ENCODE measurements at places on chromosomes 16 and 17.

- peak; percentile 18 for DNase-seq
Measured at GRCh38 chr17:80919331-80920311, 72.0 kb upstream of the CHMP6 start.

DNA sequence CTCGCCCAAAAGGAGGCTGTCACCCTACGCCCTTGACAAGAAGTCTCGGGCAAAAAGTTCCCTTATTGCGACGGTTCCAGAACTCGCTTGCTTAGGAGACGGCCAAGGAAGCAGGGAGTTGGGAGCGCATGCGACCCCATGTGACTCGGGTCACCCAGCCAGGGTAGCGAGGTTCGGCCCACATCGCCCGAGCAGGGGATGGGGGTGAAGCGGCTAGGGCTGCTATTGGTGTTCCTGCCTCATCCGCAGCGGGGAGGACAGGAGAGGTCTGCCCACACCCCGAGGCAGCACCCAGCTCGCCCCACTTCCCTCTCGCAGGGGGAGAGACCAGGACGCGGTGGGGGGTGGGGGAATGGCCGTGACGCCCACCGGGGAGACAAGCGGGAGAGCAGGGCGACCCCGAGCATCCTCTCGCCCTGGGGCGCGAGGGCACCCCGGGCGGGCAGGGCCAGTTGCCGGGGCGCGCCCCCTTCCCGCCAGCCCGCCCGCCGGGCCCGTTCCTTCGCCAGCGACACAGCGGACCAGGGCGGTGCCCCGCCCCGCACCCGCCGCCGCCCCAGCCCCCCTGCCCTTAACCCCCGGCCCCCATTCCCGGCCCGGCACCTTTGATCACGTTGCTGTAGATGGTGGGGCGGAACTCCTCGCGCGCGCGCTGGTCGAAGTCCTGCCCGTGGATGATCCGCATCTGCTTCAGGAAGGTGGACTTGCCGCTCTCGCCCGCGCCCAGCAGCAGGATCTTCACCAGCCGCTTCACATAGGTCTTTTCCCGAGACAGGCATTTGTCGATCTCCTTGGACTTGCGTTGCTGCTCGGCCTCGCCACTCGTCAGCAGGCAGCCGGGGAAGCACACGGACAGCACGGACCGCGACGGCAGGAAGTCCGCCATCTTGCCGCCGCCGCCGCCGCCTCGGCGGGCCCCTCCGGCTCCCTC, 567 bp downstream of the GNA13 start:
- peak; percentile 30 for DNase-seq

DNA sequence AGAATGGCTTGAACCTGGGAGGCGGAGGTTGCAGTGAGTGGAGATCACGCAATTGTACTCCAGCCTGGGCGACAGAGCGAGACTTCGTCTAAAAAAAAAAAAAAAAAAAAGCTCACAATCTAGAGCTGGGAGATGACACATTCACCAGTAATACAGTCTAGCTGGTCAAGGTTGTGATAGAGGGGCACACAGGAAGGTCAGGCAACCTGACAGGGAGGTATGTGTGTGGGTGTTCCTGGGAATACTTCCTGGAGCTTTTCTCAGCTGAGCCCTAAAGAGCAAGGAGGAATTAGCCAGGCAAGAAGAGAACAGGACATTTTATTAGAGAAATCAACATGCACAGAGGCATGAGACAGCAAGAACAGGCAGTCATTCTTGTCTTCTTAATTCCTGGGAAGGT, 216.7 kb downstream of the SHISA9 start:
- no peak for DNase-seq

DNA sequence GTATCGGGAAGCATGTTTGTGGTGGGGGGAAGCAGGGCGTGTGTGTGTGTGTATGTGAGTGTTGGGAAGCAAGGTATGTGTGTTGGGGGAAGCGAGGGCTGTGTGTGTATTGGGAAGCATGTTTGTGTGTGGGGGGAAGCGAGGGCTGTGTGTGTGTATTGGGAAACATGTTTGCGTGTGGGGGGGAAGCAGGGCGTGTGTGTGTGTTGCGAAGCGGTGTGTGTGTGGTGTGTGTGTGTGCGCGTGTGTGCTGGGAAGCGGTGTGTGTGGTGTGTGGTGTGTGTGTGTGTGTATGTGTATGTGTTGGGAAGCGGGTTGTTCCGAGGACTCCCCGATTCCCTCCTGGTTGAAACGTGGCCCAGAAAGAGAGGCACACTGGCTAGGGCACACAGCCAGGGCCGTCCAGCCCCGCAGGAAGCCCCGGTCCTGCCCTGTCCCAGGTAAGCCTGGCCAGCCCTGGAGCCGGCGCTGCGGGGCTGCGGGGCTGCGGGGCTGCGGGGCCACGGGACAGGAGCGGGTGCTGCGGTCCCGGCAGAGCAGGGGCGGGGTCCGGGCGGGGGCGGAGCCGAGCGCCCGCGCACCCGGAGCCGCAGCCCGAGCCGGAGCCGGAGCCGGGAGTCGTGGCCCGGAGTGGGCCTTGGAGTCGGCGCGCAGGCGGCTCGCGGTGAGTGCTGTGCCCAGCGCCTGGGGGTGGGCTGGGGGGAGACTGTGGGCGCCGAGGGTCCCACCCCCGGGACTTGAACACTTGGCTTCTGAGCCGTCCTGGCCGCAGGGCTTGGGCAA, at the start of gene NOD2:
Gene NOD2 (plus strand): TSS at position 608 of the 783 bp plus-strand sequence. CDS start 5,890 bp downstream, outside the sequence.
- DNase-seq = no peak

DNA sequence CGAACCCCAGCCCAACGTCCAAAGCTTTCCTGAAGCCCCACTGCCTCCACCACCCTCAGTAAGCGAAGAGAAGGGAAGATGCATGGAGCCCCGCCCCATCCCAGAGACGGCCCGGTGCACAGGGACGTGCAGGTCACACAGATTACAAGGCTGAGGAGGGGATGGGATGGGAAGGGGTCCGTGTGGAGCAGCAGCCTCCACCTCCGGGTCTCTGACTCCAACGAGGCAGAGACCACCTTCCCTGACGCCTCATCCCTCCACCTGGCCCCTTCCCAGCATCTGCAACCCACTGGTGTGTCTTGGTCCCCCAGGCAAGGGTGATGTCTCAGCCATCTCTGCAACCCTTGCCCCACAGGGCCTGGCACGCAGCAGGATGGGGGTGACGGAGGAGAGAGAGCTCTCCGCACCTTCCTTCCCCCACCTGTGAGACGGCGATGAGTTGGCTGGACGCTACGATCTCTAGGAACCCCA, 58.5 kb downstream of the TBC1D16 start:
- DNase-seq = no peak

GRCh38 chr17:64399071-64399766, 8.6 kb upstream of the PECAM1 start:
- no peak for DNase-seq

DNA sequence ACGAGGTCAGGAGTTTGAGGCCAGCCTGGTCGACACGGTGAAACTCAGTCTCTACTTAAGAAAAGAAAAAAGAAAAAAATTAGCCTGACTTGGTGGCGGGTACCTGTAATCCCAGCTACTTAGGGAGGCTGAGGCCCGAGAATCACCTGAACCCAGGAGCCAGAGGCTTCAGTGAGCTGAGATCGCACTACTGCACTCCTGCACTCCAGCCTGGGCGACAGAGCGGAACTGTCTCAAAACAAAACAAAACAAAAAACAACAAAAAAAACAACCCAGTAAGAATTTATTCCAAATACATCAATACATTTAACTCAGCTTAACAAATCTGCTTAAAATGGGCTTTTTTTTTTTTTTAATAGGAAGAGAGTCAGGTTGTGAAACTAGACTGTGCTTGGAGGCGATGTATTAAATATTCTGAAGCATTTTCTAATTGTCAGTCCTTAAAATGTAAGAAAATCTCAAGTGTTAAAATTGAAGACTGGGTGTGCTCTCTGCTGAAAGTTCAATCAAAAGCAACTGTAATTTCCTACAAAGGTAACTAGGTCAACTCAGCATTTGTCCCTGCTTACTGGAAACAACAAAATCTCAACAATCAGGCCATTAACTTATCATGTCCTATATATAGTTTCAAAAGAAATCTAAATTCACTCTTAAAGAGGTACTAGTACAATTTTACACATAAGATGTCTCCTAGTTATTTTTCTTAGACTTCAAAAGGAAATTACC, 23.2 kb downstream of the KANSL1 start:
- no peak for DNase-seq

- DNase-seq = no peak
Measured at GRCh38 chr16:31351942-31352325, 3.0 kb upstream of the ITGAX start.

- DNase-seq = no peak
Measured at GRCh38 chr17:8900207-8900606, 32.7 kb upstream of the PIK3R6 start.

- DNase-seq = no peak
Measured at GRCh38 chr17:10435096-10435495, 13.3 kb upstream of the MYH8 start.

DNA sequence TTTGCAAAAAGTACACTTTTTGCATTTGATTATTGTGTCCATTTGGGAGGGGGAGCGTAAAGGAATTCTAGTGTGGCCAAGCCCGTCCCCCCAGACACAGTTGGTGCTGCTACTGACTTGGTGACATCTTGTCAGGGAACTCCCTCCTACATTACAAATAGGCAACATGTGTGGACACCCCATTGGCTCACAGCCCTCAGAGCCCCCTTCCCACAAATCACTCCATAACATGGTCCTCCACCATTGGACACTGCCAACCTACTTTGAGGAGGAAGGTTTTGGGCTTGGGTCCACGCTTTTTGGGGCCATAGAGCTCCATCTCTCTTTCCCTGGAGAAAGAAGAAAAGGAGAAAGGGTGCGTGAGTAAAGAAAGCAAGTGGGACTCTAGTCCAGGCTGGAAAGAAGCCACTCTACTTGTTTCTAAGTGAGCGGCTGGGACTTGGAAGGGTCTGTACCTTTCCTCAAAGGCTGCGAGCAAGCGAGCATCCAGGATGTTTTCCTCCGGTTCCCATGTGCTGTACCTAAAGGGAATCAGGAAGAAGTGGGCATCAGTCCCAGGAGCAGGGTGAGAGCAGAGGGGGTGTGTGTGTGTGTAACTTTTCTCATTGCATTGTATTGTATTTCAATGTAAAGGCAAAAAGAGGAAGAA, 958 bp downstream of the CBX8 start:
- DNase-seq = no peak

DNA sequence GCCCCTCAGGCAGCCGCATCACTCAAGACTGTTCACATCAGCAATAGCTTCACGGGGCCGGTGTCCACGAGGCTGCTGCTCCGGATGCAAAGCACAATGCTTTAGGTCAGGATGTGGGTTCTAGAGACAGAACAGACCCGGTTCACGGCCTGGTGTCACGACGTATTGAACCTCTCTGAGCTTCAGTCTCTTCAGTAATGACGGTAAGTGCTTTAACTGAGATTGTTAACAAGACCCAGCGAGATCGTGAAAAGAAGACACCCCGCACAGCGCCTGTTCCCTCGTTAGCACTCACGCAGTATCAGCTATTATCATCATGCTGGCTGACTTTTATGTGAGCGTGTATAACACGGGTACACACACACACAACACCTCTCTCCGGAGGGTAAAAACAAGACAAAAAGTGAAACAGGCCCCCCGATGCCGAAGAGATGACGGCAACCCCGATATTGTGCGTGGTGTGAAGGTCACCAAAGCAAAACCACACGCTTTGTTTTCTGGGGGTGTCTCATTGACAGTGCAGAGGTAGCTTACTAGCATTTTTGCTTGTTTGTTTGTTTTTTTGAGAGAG, 21.4 kb upstream of the ABR start:
- DNase-seq = no peak

- DNase-seq = no peak
Measured at GRCh38 chr16:3127745-3128144, 7.1 kb upstream of the ZNF213 start.

- peak; percentile 63 for DNase-seq
Measured at GRCh38 chr16:81175325-81175891, 63.1 kb upstream of the BCO1 start.

DNA sequence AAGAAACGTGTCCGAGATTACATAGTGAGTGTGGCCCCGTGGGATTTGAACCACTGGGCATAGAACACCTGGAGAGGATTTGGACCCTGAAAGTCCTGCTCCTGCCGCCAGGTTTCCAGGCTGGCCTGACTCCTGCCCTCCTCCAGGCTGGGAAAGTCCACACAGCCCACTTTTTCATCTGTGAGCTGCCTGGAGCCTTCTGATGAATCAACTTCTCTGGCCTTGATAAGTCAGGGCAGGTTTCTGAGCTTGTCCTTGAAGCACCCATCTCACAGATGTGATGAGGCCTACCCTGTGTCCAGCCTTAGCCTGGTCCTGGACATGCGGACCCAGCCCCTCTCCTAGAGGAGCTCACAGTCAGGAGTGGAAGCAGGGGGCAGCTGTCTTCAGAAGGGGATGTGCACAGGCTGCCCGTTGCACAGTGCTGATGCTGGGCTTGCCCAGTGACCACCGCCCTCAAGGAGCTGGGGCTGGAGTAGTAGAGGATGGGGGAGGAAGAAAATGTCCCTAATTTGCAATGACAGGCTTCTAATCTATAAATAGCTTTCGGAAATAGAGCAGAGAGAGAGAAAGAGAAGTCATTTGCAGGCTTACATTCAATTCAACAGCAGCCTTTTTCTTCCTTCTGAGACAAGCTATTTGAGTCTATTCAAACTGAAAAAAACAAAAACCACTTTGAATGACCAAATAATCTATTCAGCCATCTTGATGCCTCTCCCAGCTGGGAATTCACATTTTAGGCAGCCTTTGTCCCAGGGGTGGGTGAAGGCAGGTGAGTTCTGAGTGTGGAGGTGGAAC, 73.5 kb upstream of the DNAJA2 start:
- no peak for DNase-seq

- DNase-seq = no peak
Measured at GRCh38 chr16:54875443-54875842, 55.2 kb upstream of the IRX5 start.

GRCh38 chr17:60102632-60103096, 23.9 kb upstream of the HEATR6 start:
- peak; percentile 66 for DNase-seq

DNA sequence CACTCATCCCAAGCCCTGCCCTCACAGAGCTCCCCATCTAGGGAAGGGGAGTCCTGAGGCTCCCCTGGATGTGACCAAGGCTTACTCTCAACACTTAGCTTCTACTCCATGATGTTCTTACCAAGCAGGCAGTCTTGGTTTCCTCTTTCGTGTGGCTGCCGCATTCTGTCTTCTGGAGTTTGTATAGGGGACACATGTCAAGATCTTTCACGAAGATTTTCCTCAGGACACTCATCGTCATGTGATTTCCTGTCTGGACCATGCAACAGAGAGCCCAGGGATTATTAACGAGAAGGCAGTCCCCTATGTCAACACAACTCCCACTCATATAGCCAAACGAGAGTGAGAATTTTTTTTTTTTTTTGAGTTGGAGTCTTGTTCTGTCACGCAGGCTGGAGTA, 10.4 kb downstream of the PRSS54 start:
- DNase-seq = no peak

- no peak for DNase-seq
Measured at GRCh38 chr17:66417300-66417719, 114.9 kb downstream of the PRKCA start.
